ENCODE measurements at places on chromosomes 7 and 10.

GRCh38 chr7:137578541-137578940 lies 235.0 kb upstream of the PTN start:
- DNase-seq: no peak

- DNase-seq: no peak
Measured at GRCh38 chr10:80855348-80855971, 317.8 kb downstream of the SH2D4B start.

DNA sequence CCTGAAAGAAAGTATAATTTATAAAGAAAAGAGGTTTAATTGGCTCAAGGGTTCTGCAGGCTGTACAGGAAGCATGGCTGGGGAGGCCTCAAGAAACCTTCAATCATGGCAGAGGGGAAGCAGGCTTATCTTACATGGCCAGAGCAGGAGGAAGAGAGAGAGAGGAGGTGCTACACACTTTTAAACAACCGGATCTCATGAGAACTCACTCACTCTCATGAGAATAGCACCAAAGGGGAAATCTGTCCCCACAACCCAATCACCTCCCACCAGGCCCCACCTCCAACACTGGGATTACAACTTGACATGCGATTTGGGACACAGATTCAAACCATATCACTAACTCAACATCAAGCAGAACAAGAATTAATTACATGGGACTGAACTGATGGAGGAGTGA lies 6.9 kb upstream of the ZNF485 start:
- no peak for DNase-seq

DNA sequence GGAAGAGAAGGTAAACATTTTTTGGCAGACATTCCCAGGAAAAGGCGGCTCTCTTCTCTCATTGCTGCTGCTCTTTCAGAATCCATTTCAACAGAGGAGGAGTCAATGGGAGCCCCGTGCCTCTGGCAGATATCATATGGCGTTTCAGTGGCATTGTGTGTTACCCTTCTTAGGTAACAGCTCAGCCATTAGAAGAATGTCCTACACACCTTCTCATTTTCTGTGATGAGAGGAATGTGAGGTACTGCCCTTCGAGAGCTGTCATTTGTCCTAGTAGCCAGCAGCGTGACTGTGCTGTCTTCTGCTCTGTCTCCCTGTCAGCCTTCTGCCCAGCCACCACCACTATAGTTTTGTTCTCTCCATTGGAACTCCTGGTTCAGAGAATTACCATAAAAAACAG lies 102.4 kb downstream of the EGFR start:
- DNase-seq: no peak

DNA sequence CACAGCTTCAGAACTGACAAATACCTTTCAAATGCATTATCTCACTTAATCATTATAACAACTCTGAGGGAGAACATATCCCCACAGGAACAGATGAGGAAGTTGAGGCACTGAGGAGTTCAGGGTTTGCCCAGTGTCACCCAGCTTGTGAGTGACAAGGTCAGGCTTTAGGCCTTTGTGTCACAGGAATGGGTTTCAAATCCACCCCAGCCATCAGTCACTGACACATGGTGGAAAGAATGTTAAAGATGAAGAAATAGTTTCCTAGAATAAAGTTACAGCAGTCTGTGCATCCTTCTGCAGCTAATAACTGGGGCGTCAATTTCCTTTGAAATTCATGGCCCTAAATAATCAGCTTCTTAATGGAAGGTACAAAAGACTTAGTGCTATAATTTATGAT lies 37.8 kb downstream of the SGCE start:
- DNase-seq: no peak

GRCh38 chr10:26741368-26741767 lies 43.9 kb downstream of the PDSS1 start:
- DNase-seq: no peak

DNA sequence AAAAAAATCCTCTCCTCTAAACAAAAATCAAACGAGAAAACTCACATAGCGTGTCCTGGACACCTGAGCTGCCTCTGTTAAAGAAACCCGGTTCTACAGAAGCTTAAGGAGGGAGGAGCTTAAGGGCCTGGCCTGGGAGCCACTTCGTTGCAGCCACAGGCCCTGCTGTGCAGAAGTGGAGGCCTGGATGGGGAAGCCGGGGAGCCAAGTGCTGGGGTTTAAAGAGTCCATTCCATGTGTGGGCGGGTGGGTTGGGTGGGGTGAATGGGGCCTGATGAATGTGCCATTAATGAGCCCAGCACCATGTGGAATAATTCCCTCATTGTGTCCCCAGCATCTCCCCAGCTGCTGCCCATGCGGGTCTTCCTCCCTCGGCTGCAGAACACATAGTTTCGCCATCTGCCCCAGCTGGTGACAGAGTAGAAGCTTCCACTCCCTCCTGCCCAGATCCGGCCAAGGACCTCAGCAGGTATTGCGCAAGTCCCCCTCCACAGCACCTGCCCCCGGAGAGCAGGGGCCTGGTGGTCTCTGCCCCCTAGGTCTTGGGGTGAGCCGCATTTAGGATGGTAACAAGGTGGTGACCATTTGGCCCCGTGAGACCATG lies 127.8 kb upstream of the BTBD16 start:
- DNase-seq: no peak

DNA sequence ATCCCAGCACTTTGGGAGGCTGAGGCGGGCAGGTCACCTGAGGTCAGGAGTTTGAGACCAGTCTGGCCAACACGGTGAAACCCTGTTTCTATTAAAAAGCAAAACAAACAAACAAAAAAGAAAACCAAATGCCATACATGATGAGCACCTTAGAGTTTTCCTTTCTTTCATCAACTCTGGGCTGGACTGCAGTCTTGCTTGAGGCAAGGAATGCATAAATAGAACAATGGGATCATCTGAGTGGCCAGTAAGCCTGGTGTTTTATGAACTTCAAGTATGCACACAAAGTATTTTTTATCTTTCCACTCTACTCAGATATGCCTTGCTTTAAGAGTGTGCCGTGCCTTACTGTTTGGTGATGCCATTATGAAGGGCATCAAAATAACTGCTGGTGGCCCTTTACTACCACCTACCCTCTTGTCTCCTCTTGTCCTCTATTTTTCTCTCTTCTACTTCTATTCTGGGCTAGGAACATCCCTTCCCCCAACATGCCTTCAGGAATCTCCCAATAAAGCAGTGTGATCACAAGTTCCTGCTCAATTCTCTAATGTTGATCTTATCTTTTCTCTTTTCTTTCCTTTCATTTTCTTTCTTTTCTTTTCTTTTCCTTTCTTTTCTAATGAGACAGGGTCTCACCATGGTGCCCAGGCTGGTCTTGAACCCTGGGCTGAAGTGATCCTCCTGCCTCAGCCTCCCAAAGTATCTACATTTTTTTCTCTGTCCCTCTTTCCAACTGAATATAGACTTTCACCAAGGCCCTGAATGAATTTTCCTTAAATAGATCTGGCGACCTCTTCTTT lies 10.2 kb downstream of the SCD start:
- DNase-seq: no peak

DNA sequence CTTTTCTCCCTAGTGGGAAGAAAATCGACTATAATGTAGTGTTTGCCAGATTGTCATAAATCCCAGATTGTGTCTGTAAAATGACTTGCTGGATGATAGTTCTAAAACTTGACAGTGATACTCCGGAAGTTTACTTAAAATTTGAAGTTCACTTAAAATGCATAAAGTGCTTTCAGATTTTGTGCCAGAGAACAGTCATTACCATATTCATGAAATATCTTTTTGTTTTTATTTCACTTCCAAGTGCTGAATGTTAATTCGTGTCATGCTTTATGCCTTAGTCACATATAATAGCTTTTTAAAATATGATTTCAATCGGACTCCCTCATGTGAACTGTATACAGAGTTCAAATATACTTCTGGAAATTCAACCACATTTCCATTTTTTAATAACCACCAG lies 30.4 kb downstream of the PRPF18 start:
- no peak for DNase-seq

GRCh38 chr7:1659696-1660095 lies 10.4 kb upstream of the ELFN1 start:
- peak; percentile 98 for DNase-seq

GRCh38 chr10:100282907-100283306 lies 3.6 kb downstream of the BLOC1S2 start:
- DNase-seq: no peak

DNA sequence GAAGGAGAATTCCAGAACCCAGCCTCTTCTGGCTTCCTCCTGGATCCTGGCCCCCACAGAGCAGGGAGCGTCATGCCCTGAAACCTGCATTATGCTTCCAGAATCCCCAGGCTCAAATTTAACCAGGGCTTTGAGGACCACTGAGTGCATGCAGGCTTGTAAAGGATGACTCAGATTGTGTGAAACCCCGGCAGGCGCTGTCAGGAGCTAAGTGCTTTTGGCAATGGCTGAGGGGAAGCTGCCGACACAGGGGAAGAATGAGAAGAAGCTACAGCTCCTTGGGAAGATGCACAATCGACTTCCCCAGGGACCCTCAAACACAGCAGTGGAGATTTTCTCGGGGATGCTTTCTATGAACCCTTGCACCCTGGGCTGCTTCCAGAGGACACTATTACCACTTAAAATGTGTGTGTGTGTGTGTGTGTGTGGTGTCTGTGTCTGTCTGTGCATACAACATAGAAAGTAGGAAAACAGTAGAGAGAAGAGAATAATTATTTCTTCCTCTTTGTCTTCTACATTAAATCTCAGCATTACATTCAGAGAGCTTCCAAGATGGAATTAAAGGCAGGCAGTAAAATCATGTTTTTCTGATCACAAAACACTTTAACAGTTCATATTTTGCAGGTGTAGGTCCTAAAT lies 183.5 kb upstream of the INHBA start:
- peak; percentile 93 for DNase-seq

- DNase-seq: no peak
Measured at GRCh38 chr7:2583798-2584580, 25.2 kb downstream of the IQCE start.

GRCh38 chr7:128262273-128263028 lies 21.4 kb downstream of the LEP start:
- DNase-seq: no peak

DNA sequence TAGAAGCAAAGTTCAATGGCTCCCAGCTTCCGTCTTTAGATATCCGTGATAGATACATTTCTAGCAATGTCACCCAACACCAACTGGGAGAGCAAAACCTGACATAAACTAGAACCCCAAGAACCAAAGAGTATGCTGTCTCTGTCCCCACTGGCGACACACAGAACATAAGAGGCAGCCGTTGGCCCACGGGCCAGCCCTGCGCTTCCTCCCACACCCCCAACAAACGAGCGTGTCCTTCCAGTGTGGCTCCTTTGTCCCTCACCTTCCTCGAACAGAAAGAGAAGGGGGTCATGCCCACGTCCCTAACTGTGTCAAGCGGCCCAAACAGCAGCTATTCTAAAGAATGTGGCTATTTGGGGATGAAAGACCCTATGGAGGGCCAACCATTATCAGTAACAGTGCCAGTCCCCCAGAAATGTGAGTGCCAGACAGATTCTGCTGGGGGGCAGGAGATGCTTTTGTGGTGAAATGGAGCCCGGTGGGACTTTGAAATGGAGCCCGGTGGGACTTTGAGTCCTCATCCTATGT lies 171.9 kb downstream of the USP6NL start:
- DNase-seq: no peak

DNA sequence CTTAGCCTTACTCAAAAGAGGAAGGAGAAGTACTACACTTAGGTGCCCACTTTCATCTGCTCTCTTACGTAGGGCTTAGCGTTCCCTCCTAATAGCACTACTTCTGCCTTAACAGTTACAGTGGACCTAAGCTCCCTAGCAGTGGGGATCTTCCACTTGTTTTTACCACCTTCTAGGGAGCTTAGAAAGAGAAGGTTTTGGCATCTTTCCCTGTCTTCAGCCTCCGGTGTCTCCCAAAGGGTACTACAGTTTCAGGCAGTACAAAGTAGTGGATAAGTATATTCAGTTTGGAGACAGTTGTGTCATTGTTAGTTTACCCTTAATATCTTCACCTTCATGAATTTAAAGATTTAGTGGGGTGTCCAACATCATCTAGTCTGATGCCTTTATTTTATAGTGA lies 14.6 kb downstream of the CHRM2 start:
- no peak for DNase-seq

DNA sequence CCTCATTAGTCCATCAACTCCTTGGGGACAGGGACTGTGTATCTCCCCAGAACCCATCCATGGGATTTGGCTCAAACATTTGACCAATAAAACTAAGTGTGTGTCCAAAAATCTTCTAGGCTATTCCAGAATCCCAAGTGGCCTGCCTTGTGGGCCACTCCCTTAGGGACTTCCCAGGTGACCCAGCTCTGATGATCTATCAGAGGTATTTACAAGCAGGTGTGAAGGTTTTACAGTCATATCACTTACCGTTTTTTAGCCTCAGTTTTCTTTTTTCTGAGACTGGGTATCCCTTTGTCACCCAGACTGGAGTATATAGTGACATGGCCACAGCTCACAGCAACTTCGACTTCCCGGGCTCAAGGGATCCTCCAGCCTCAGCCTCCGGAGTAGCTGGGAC lies 64.4 kb downstream of the PIP4K2A start:
- no peak for DNase-seq

DNA sequence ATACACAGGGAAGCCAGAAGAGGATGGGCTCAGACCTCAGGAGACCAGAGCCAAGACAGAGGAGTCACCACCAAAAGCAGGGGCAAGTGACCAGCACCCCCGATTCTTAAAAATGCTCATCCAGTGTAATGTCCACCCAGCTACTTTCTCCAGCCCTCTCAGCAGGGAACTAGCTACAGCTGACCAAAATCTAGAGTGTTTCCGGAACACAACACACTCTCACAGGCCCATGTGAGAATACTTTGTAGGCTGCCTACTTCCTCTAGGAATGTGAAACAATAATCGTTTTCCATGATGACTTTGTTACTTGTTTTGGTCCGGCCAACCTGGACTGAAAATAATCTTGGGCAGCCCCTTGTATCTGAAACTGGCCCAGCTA lies 14.5 kb downstream of the PSAP start:
- no peak for DNase-seq

GRCh38 chr7:153523320-153524015 lies 528.7 kb upstream of the DPP6 start:
- no peak for DNase-seq

DNA sequence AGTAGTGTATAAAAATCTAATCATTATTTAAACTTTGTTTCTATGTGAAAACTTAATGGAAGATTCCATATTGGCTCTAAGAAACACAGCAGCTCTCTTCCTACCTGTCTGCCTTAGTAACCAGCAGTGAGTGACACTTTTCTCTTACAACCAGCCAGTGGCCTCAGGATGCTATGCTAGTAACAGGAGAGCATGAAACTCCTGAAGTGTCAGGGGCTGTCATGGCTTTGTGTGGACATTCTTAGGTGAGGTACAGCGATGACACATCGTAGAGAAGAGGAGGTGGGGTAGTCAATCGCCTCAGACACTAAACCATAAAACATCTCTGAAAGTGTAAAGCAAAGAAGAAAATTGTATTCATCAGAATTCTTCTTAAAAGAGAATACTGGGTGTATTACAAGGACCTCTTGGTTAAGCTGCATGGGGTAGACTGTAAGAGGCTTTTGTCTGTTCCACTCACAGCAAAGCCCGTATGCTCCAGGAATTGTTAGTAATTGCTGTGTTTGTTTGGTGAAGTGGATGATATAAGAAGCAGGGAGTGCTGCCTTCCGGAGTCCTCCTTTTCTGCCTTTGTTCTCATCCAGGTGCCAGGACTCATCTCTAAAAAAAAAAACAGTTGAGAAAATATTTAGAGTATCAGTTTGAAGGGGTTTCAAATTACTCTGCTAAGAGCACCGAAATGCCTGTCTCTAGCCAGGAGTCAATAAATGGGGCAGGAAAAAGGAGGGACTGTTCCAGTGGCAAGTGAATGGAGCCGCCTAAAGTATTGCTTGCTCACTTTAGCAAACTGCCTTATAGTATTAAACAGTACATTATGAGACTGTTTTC lies 518.8 kb downstream of the CNTNAP2 start:
- DNase-seq: no peak
